ENCODE measurements at places on chromosomes 4 and X.

DNA sequence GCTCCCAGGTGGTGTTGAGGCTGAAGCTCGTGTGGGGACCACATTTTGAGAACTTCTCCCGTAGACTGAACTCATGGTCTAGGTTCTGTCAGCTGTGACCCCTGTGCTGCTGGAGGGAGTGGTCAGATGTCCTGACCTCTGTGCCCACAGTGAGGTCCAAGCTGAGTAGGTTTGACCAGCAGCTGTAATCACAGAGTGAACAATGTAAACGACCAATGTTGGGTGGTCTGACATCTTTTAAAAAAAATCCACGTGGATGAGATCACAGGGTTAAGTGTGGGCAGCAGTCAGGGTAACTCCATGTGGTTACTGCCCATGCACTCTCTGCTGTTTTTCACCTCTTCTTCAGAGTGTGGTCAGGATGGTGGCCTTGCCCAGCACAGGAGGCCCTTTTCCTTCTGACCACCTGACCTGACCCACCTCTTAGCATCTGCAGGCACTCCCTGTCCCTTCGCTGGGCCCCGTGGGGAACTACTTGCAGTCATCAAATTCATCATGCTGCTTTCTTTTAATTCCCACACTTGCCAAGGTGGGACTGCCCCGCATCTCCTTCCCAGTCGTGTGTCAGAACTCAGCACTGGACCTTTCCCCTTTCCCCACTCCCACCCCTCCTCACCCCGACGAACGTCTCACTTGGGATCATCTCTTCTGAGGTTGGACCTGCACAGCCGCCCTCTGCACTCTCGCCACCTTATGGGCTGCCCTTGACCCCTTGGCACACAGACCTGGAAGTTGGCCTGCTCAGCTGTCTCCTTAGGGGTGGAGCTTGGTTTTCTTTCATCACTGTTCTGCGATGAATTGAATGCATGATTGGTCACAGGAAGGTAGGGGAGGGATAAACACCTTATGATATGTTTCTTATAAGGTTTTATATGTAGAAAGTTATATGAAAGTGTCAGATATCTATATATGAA, 120.1 kb downstream of the PTTG2 start:
- no peak for DNase-seq

GRCh38 chr4:47926667-47927258, 12.4 kb upstream of the NFXL1 start:
- peak; percentile 16 for DNase-seq

GRCh38 chr4:80336582-80336981, 1.1 kb downstream of the CFAP299 start:
- DNase-seq = no peak

GRCh38 chrX:69389101-69389501, 115.0 kb upstream of the NALF2 start:
- no peak for DNase-seq

DNA sequence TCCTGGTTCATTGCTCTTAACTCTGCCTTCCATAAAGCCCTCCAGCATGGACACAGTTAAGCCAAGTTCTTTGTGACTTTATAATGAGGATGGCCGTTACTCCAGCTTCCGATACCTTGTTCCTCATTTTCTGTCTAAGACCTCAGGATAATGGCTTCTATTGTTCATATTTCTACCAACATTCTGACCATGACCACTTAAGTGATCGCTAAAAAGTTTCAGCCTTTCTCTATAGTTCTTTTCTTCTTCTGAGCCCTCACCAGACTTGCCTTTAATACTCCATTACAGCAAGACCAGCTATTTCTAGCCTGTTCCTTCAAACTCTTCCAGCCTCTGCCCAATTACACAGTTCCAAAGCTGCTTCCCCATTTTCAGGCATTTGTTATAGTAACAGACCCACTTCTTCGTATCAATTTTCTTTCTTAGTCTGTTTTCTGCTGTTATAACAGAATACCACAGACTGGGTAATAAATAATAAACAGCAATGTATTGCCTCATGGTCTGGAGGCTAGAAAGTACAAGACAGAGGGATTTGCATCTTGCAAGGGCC, 12.3 kb downstream of the RNF175 start:
- no peak for DNase-seq

DNA sequence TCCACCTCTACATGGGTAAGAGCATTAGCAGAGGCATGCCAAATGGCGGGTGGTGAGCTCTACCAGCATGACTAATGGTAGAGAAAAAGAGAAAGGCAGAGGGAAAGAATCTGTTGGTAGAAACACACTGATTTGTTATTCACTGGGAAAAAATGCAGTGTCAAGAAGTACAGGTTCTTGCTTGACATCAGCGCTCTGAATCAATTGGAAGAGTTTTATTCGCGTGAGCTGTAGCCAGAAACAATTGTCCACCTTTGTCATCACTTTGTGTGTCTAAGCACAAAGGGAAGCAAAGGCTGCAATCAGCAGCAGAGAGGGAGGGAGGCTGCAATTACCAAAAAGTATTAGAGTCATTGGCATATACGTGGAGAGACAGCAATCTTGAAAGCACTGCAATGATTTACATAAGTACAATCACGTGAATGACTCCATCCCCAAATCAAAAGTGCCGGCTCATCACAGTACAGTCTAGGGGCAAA, 67.7 kb upstream of the HS3ST1 start:
- DNase-seq = no peak

- DNase-seq = no peak
Measured at GRCh38 chr4:48812866-48813265, 18.0 kb upstream of the OCIAD1 start.

DNA sequence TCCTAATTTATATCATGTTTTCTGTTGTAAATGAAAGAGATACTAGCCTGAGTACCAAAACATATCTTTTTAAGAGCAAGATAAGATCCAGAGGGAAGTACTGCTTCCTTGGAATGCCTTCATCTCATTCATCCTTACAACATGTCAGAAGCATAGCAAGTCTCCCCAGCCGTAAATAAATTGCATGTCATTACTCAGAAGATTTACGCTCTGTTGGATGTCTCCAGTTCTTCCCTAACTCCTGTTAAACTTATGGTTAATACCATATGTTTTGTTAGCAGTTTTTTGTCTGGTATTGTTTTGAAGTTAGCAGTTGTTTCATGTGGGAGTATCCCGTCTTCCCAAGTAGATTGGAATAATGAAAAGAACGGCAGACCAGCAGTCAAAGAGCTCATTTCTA, 7.5 kb upstream of the GPC3 start:
- no peak for DNase-seq
